ENCODE measurements at places on chromosomes 4 and X.

- no peak for DNase-seq
Observed at GRCh38 chr4:115152081-115152480, 38.7 kb upstream of the NDST4 start.

DNA sequence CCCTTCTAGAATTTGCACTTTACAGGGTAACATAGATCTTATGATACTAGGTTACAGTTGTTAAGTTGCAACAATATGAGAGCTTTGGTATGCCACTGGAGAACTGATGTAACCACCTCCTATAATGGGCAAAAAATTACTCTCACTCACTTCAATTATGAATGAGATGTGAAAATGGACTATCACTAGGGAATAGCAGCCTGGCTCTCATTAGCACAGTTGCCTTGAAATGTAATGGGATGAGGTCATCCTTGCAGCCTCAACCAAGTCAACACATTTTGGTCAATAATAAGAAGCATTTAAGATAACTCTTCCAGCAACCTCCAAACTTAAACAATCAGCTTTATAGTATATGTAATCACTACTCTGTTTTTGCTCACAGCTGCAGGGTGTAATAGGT lies 69.4 kb downstream of the TBC1D9 start:
- no peak for DNase-seq

- DNase-seq = no peak
Observed at GRCh38 chr4:83170952-83171399, 56.4 kb upstream of the PLAC8 start.

DNA sequence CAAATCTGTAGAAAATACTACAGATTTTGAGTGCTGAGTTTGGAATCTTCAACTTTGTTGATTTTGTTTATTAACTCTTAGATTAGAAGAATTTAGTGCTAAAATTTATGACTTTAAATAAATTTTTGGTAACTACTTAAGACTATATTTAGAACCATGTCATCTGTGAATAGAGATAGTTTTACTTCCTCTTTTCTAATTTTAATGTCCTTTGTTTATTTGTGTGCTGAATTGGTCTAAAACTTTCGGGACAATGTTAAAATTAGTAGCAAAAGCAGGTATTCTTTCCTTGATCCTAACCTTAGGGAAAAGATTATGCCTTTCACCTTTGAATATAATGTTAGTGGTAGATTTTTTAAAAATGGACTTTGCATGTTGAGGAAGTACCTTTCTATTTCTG lies 119.7 kb upstream of the CXorf51A start:
- no peak for DNase-seq

- no peak for DNase-seq
Observed at GRCh38 chr4:154640999-154641398, 28.5 kb upstream of the FGG start.

- no peak for DNase-seq
Observed at GRCh38 chrX:106611317-106611678, 480 bp upstream of the RADX start.

DNA sequence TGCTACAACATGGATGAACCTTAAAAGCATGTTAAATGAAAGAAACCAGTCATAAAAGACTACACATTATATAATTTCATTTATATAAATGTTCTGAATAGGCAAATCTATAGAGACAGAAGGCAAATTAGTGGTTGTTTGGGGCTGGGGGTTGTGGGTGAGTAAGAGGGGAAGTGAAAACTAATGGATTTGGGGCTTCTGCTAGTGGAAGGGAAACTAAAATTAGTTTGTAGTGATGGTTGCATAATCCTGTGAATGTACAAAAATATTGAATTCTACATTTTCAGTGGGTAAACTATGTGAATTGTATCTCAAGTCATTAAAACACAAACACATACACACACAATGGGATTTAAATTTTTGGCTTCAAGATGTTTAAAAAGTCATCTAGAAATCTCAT lies 25.4 kb upstream of the LIMCH1 start:
- no peak for DNase-seq

GRCh38 chr4:169634975-169635374 lies 14.6 kb downstream of the CLCN3 start:
- DNase-seq = no peak

GRCh38 chr4:149933883-149934282 lies 118.2 kb upstream of the IQCM start:
- no peak for DNase-seq

GRCh38 chrX:139299309-139299708 lies 231.2 kb upstream of the F9 start:
- no peak for DNase-seq

GRCh38 chr4:173448103-173448502 lies 49.2 kb upstream of the SCRG1 start:
- DNase-seq = no peak

DNA sequence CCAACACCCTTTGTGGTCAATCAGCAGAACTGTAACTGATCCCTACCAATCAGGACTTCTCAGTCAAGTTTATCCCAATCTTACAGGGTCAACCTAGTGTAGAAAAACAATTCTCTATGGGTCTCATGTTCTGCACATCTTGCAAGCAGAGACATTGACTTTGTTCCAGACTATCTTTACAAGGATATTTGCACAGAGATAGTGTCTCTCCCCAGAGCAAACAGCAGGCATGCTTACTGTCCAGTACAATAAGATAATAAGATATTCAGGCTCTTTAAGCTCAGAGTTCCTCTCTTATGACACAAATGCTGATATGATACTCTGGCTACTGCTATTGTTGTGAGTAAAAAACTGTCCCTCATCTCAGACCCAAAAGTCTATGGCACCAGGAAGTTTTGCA lies 53.2 kb downstream of the ACSL4 start:
- no peak for DNase-seq

DNA sequence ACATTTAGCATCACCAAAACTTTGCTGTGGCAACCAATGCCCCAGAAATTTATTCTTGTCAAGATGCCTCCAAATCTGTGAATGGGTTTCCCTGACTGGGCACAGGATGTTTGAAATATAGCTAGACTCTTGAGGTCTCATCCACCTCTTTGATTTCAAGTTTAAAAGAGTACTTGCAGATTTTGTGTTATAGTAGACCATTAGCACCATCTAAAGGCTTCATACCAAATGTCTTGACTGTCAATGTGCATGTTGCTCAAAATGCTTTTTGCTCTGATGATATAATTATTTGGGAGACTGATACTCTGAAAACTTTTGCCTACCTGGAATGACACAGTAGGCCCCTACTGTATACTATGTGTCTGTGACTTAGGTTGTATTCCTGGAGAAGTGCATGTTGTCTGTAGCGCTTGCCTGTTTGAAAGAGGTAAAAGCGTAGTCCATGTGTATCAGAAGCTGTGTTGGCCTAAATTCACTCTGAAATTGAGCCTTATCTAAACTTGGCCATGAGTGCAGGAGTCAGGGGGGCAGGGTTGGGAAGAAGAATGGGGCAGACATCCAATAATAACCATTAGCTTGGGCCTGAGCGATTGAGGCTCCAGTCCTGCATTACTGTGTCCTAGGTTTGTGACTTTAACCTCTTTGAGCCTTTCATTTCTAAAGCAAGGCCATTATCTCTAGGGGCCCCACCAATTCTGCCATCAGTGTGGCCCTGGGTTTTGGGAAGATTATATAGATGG lies 33.8 kb downstream of the NDP start:
- no peak for DNase-seq

- DNase-seq = no peak
Observed at GRCh38 chr4:182278729-182279128, 35.5 kb downstream of the TENM3 start.

GRCh38 chrX:135489542-135489941 lies 30.9 kb upstream of the INTS6L start:
- DNase-seq = no peak

GRCh38 chrX:72071213-72071612 lies 60.5 kb downstream of the RTL5 start:
- no peak for DNase-seq

- no peak for DNase-seq
Observed at GRCh38 chr4:162061214-162061613, 102.6 kb downstream of the FSTL5 start.

DNA sequence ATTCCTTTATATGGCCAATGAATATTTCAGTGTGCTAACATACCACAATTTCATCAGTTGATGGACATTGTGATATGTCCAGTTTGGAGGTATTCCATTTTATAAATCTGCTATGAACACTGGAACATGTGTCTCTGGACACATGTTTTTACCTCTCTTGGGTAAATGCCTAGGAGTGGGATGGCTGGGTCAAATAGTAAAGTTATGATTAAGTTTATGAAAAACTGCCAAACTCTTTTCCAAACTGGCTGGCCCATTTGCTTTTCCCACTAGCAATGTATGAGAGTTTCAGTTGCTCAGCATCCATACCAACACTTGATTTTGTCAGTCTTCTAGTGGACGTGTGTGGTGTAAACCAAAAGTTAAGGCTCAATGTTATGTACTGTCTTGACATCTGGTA lies 40.5 kb downstream of the CEP44 start:
- no peak for DNase-seq

GRCh38 chr4:110808351-110808878 lies 185.5 kb upstream of the PITX2 start:
- DNase-seq = no peak

DNA sequence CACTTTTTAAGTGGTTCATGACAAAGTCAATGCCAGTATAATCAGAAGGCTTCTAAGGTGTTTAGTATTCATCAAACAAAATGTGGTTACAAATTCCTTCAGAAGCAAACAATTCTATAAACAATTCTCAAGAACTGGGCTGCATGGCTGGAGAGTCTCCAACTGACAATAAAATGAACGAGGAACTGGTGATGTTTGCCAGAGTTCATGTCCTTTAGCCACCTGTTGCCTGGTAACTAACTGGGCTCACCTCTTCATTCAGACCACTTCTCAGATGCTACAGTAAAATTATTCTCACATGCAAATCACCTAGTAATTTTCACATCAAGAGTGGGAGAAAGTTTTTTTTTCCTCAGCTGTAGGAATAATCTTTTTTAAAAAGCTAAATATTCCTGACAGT lies 53.3 kb downstream of the CAMK2D start:
- no peak for DNase-seq

DNA sequence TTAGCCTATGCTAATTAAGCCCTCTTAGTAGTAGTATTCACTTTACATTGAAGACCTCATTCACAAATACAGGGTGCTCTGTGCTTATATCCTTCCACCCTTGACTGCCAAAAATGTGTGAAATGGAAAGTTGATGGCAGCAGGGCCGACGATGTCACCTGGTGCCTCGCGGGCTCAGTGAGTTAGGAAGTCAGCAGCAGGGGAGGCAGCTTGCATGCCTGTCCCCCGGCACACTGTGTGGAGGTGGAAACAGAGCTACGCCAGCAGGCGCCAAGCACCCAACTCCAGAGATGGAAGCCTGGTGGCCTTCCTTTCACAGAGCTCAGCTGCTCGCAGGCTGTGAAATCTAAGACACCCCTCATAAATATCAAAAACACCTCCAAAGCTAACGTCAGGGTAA lies 8.4 kb downstream of the MSL3 start:
- no peak for DNase-seq

DNA sequence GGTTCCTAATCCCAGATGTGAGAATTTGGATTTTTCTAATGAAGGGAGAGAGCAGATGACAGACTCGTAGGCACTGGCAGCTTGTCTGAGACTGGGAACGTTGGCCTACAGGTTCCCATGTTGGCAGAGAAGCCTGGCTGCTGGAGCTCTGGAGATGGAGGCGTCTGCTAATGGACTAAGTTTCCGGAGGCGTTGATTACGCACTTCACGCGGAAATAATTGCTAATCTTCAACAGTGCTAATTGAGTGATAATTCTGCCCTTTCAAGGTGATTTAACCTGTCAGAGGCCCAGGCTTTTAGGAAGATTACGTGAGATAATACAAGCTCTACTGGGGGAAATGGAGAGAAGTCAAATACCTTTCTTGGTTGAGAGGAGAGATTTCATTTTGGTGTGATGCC lies 77.4 kb downstream of the PSAPL1 start:
- DNase-seq = no peak

DNA sequence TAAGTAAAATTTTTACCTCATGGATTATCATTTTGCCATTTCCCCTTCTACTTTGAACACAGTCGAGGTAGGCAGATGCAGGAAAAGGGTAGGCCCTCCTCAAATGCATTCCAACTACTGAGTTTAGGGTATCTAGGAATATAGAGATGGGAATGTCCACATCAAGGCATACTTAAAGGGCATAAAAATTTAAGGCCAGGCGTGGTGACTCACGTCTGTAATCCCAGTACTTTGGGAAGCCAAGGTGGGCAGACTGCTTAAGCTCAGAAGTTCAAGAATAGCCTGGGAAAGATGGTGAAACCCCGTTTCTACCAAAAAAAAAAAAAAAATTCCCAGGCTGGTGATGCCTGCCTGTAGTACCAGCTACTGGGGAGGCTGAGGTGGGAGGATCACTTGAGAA lies 146.5 kb downstream of the PDGFC start:
- DNase-seq = no peak

GRCh38 chr4:20323991-20324390 lies 72.3 kb downstream of the SLIT2 start:
- no peak for DNase-seq

DNA sequence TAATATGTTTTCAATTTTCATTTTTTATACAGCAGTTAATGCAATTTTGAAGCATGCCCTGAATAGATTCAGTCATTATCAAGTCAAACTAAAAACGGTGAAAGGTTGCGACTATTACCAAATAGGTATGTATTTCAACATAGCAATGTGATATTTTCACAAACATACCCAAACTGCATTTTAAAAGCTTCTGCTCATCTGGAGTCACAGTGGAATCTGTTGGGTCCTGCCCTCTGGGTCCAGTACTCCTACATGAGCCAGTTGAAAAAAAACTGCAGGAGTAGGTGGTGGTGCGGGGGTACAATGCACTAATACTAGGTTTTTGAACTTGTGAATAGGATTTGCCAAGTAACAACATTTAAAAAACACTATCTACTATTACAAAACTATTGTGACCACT lies 938 bp downstream of the GPR34 start:
- no peak for DNase-seq
